ENCODE measurements at places on chromosomes 6 and 20. TPM values are rescaled to one million over a fixed set of nuclear protein-coding genes. Genes with fewer than 3 reads are reported as not detected.
A peak's percentile ranks its signal among the peaks of the same experiment; 100 is the strongest.

GRCh38 chr6:134517868-134518267, 200.0 kb upstream of the SGK1 start:
- DNase-seq = no peak

The FERMT1 gene
- 0.06 TPM for polyA plus RNA-seq

DNA sequence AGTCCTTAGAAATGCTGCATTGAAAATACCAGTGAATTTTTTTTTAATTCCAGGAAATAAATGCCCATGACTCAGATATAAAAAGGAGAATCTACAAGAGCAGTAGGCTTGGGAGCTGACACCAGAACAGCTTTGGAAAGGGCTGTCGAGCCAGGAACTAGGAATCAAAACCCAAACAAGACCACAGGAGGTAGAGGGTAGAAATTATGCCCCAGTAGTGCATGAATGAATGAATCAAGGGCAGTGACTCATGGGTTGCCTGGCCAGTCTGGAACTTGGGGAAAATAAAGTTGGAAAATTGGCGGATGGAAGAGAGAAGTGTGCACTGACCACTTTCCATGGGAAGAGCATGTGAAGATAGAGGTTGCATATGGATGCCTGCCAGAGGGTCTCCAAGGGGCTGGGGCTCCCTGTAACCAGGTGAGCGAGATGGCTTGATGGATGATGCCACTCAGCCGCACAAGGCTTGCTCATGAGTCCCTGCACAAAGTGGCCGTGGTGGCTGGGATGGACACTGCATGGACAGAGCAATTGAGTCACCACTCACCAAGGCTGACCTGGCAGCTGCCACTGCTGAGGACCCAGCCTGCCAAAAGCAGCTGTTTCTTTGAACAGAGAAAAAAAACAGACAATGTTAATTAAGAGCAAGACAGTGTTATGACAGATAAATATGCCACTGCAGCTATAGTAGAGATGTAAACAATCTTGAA, 15.2 kb upstream of the MCCD1 start:
- DNase-seq = no peak

GRCh38 chr6:46932526-46933319, 11.0 kb upstream of the ADGRF5 start:
- no peak for DNase-seq

DNA sequence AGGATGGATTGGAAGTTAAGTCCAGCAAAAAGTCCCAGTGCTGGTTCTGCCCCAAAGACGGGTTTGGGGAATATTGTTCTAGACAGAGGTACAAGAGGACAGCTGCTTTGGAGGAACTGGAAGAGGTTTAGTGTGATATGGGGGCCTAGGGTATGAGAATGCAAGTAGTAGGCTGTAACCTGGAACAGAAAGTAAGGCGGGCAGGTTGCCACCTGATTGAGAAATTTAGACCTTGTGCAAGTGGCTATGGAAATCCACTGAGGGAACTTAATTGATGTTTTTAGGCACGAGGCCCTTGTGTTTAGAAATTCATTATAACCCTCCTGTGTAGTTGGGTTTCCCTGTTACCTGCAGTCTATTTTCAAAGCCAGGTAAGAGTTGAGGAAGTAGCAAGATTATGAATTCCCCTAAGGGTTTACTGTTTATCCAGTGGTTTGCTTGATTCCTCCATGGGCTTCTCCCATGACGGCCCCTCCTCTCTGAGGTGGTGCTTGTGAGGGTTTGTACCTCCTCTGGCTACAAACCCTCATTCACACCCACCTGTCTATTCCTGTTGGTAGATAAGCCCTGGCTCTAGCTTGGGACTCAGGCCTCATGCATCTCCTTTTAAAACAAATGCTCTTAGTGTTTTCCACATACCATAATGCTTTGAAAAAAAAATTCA, 42.0 kb upstream of the BCAS1 start:
- no peak for DNase-seq

The BCLAF1 gene
- 41.3 TPM for polyA plus RNA-seq

DNA sequence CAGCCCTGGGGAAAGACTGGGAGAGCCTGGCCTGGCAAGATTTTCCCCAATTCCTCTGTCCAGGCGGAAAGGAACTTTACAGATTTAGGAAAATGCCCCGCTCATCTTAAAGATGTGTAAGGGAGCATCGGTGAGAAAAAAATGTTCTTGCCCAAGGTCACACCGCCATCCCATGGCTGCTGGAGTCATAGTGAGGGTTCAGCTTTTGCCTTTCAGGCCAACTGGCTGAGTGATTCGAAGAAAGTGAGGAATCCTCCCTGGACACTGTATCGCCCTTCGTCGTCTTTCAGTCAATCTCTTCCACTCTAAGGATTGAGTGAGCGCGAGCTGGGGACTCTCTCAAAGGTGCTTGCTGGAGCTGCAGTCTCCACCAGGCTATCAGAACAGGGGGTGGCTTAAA, 1.4 kb downstream of the WFDC2 start:
- DNase-seq = no peak

- DNase-seq = no peak
These were observed 32.2 kb downstream of the MYLK4 start for GRCh38 chr6:2718334-2719092.

- no peak for DNase-seq
These were observed 34.8 kb downstream of the HNF4A start for GRCh38 chr20:44390280-44390679.

The HLA-DQB1 gene
- polyA plus RNA-seq = 10.8 TPM

DNA sequence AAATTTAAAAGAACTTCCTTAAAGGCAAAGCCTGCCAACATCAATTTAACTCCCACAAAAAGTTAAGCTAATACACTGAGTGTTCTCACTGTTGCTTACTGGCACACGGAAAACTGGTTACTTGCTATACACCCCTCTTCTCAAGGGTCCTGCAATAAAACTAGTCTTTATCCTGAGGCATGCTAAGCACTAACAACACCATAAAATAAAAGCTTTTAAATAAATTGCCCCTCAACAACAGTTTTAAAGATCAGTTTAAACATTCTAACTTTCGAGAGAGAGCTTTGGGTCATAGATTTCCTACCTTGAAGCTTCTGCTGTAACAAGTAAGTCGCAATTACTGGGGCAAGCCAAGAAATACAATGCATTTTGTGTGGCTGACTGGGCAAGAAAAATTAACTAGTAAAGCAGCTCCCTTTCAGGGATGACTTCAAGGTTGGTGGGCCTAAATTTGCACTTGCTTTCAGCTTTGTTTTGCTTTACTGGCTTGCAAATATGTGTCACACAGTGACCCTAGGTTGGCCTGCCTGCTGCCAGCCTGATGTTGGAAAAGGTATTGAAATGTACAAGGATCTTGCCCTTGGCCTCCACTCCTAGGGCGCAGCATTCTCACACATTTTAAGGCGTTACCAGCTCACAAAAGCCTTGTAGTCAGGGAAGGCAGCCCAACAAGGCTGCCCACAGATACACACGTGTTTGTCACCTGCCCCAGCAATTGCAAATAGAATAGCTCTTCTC, 4.0 kb upstream of the HEY2 start:
- peak; percentile 44 for DNase-seq

GRCh38 chr20:38498909-38499308, 26.3 kb downstream of the RALGAPB start:
- no peak for DNase-seq

The PRPH2 gene
- 0.13 TPM for polyA plus RNA-seq

All from psoas muscle (tissue), 8 donors.